Activated CD4-positive, alpha-beta T cell treated with anti-CD3 and anti-CD28 coated beads, Interleukin-2, amount 50 U/mL, for 24 hours (primary cell): ENCODE measurements at places on chromosomes 1 and 21.

GRCh38 chr21:45286671-45287437 is 841 bp downstream of the POFUT2 start:
- DNase-seq: no peak

GRCh38 chr1:190169311-190170067 is 308.2 kb downstream of the BRINP3 start:
- no peak for DNase-seq

GRCh38 chr1:28329395-28330153 is 734 bp downstream of the MED18 start:
- peak; percentile 30 for DNase-seq

GRCh38 chr1:34263406-34263805 is 86.7 kb downstream of the C1orf94 start:
- DNase-seq: no peak
